NCI-H526 treated with DMSO at 0.1 percent for 48 hours (cell line): ENCODE measurements at places on chromosomes 2 and 18.

GRCh38 chr18:21897811-21898210, 157.2 kb downstream of the MIB1 start:
- DNase-seq, result peak; percentile 0

DNA sequence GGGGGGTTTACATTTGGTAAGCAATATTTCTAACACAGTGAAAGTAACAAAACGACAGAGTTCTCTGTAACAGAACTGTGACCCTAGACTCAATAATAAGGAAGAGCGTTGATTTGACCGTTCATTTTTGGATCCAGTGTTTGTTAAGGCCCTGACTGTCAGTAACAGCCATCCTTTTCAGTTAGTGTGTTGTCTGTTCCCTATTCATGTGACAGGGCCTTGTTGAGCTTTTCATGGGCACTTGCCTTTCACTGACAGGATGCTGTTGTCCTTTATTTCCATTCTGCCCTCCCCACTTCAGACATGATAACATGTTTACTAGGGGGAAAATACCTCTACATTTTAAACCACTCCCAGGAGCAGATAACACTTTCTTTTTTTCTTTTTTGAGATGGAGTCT, 45.8 kb downstream of the MAP4K4 start:
- no peak for DNase-seq

DNA sequence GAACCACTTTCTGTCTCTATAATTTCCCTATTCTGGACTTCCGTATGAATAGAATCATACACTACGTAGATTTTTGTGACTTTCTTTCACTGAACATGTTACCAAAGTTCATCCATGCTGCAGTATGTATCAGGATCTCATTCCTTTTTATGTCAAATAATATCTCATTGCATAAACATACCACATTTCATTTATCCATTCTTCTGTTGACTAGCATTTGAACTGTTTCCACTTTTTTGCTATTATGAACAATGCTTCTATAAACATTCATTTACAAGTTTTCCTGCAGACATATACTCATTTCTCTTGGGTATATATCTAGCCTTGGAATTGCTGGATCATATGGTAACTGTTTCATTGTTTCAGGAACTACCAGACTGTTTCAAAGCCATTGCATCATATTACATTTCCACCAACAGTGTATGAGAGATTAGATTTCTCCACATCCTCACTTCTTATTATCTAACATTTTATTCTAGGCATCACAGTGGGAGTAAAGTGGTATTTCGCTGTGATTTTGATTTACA, 186.2 kb downstream of the DYM start:
- DNase-seq, result no peak

- DNase-seq, result no peak
Observed at GRCh38 chr2:110802208-110802932, 70.0 kb downstream of the ACOXL start.

- DNase-seq, result no peak
Observed at GRCh38 chr18:61025596-61025995, 307.6 kb upstream of the CDH20 start.
